ENCODE measurements at places on chromosomes 2 and 18.

- DNase-seq: peak; percentile 17
Measured at GRCh38 chr18:24560511-24560981, 100.1 kb downstream of the HRH4 start.

GRCh38 chr2:215274829-215275228, 37.0 kb upstream of the ATIC start:
- no peak for DNase-seq

- no peak for DNase-seq
Measured at GRCh38 chr2:146979746-146980145, 865.1 kb upstream of the ACVR2A start.

DNA sequence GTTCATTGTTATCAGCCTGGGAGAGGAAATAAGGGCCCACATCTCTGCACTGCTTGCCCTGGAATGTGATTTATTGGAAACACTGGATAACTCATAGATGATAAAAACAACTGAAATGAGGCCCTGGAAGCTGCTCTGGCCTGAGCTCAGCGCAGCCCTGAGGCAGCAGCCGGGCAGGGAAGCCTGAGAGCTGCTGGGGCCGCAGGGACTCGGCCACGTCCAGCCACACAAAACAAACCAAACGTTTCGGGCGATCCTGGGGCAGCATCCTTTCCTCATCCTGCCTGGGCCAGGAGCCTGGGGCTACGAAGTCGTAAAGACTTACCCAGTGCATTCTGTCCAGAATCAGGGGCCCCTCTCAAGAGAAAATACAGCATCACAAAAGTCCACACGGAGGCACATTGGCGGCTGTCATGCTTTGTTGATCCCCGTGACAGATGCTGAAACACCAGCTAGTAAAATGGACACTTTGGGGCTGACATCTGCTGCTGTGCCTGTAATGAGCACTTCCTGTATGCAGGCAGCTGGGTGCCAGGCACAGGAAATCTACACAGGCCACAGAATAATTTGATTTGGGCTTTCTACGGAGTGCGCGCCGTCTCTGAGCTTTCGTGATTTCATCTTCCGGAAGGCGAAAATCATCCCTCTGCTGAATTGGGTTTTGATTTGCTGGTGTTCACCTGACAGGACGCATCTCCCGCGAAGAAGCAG, 250.6 kb downstream of the EIPR1 start:
- DNase-seq: no peak

GRCh38 chr2:234099266-234099665, 48.8 kb downstream of the SPP2 start:
- DNase-seq: no peak

GRCh38 chr2:204696124-204696523, 150.8 kb downstream of the PARD3B start:
- DNase-seq: no peak

GRCh38 chr18:59597049-59597448, 100.2 kb downstream of the CCBE1 start:
- no peak for DNase-seq

- no peak for DNase-seq
Measured at GRCh38 chr2:137175246-137175645, 409.9 kb downstream of the THSD7B start.

- no peak for DNase-seq
Measured at GRCh38 chr2:23132823-23133595, 252.0 kb upstream of the KLHL29 start.

- peak; percentile 73 for DNase-seq
Measured at GRCh38 chr2:46985512-46985911, 69.9 kb upstream of the MCFD2 start.

DNA sequence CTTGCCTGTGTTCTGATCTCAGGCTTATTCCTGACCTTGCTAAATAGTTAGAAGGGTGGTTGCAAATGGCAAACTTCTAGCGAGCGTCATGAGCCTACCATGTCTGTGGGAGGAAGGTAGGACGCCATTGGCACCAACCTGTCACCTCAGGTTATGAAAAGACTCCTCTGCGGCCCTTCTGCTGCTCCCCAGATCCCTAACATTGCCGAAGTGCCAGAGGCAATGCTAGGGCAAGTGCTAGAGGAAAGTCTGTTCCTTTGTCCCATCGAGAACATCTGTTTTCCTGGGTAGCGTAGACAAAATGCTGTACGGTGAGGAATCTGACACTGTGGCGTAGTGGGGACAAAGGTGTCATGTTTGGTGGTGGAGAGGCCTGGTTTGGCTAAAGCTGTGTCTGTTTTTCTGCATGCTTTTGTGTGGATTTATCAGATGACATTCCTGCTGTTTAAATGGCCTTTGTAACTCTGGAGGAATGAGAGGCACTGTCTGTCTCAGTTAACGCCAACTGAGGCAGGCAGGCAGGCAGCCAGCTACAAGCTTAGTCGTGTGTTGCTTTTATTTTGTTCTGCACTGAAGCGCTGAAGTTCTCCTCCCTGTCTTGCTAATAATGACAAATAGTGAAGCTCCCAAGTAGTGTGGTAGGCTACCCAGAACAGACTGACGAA, 94.1 kb downstream of the PRPF40A start:
- DNase-seq: no peak

DNA sequence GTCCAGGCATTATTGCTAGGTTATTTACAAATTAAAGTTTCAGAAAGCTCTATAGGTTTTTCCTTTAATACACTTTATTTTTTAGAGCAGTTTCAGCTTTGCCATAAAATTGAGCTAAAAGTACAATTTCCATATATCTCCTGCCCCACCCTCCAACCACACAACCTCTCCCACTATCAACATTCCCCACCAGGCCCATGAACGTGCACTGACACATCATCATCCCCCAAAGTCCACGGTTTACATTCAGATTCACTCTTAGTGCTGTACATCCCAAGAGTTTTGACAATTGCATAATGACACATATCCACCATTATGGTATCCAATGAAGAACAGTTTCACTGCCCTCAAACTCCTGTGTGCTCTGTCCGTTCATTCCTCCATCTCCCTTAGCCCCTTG, 139.4 kb downstream of the NBAS start:
- no peak for DNase-seq

DNA sequence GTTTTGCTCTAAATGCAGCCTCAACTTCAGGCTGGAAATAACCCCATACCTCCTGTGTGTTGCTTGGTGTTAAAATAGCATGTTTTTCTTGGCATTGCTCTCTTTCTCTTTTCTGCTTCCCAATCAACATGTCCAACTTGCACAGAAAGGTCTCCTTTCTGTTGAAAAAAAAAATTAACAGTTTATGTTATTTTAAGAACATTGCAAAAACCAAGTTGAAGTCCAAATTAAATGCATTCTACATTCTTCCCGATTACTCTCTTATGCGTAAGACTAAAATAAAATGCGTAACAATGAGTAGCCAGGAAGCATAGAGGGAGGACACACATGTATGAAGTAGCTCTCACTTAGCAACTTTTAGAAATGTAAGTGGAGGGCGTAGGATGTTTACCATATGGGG, 1406.1 kb upstream of the NXPH2 start:
- no peak for DNase-seq

GRCh38 chr2:174051741-174052583, 86.8 kb upstream of the SP3 start:
- DNase-seq: no peak

GRCh38 chr2:156803243-156803642, 367.1 kb downstream of the GPD2 start:
- no peak for DNase-seq

GRCh38 chr2:15307526-15307925, 253.6 kb downstream of the NBAS start:
- no peak for DNase-seq

DNA sequence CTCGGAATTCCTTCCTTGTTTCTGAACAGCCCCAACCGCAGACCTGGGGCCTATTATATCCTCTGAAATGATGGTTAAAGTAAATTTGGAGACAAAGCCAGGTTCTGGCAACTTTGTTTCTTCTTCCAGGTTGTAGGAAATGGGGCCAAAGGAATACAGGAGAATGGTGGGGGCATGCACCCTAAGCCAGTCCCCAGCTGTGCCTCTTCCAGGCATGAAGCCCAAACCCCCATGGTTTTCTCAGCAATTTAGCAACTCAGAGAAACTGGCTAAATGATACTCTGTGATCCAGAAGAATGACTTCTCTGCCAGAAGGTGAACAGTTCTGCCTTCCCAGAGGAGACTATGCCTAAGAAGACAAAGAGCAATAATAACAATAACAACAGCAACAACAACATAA, 635.0 kb upstream of the FANCL start:
- DNase-seq: no peak

DNA sequence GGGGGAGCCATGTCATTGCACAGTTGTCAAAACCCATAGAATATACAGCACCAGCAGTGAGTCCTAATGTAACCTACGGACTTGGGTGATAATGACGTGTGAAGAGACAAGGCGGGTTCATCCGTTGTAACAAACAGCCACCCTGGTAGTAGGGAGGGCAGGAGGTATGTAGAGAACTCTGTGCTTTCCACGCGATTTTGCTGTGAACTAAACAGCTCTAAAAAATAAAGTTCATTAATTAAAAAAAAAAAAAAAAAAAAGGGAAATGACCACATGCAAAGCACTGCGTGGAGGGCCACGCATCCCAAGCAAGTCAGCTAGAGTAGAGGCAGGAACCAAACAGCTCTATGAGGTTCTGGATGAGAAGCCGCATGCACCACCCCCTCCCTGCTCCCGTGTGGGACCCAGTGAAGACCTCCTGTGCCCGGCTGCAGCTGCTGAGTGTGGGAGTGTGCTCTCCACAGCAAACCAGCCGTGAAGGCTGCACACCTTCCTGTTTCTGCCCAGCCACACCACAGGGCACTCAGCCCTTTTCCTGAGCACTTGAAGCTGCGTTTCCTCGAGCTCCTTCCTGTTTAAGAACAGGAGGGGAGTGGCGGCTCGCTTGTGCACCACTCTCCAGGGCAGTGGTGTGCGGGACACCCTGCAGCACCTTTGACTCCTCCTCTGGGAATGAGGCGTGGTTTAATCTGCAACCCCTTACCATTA, 65.6 kb downstream of the ODC1 start:
- peak; percentile 73 for DNase-seq

DNA sequence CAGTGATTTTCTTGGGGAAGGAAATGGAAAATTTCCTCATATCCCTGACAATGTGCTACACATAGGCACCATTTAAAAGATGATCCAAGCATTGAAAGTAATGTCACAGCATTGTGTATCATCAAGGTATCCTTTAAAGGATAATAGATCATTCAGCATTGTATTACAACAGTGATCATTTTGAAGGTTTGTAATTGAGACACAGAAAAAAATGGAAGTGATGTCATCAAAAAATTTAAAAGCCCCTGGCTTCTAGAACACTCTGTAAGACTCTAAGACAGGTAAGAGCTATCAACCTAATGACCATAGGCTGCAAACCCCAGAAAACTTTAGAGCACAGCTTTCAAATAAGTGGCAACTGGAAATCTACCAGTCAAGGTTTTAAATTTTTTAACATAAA, 271.4 kb downstream of the ETAA1 start:
- no peak for DNase-seq

DNA sequence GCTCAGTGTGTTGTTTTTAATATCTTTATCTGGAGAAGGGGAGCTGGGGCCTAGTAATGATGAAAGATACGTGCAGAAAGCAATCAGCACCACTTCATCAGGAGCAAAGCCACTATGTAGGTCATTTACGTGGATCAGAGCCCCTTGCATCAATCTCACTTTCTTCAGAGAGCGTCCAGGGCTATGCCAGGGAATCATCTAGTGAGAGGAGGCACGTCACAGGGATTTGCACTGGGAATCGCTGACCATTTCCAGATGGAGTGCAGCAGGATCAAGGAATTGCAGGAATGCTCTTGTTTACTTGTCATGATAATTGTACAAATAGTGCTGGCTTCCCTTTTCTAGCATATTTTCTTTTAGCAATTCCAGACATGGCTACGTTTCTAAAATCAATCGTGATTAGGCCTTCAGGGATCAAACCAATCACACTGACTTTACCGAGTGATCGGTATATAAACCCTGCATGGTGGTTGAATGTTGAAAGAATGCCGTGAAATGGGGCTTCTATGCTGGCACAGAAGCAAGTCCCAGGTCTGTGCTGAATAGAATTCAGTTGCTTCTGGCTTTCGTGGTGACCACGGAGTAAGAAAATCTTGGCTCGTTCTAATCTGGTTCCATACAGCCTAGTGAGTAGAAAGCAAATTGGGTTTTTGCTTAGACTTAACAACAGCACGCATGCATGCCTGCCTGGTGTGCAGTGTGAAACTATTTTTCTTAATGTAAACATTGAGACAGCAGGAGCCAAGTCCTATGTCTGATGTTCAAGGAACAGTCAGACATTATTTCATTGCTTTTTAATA, 122.8 kb downstream of the TMEM200C start:
- no peak for DNase-seq

DNA sequence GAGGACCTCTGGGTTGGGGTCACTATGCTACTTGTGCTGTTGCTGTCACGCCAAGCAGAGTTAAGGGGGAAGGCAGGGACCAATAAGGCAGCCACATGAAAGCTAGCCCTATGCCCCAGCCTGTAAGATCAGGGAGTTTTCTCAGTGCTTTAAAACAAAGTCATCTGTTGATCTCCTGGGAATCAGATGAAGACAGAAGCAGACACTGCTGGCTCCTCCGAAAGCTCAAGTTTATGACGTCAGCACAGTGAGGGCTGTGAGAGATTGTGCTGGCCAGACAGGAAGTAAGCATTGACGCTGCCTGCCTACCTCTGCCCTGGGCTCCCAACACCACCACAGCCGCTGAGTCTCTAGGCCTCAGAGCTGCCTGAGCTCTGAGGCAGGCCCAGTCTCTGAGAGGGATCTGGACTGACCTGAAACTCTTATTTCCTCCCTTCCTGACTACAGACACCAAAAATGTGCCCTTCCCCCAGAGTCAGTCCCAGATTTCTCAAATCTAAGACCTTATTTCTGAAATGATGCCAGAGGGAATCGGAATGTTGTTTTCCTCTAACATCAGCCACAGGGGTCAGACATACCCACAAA, 118.1 kb upstream of the EPAS1 start:
- no peak for DNase-seq

GRCh38 chr2:24883946-24884345, 36.1 kb downstream of the ADCY3 start:
- no peak for DNase-seq
